ENCODE measurements at places on chromosomes 7 and 10.

GRCh38 chr10:84254552-84255478, 10.0 kb downstream of the RGR start:
- no peak for DNase-seq

- no peak for DNase-seq
These were observed 87.1 kb downstream of the HIBADH start for GRCh38 chr7:27575613-27576012.

DNA sequence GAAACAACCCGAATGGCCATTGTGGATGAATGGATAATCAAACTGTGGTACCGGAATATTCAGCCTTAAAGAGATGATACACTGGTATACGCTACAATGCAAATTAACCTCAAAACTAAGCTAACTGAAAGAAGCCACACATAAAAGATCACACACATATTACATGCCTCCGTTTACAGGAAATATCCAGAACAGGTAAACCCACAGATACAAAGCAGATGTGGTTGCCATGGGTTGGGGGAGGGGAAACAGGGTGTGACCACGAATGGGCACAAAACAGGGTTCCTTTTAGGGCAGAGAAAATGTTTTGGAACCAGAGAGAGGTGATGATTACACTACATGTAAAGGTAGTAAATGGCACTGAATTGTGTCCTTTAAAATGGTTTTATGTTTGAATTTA, 16.6 kb downstream of the ESYT2 start:
- no peak for DNase-seq

- no peak for DNase-seq
These were observed 48.9 kb upstream of the KDM7A start for GRCh38 chr7:140225562-140226249.

- DNase-seq: no peak
These were observed 15.8 kb downstream of the ASZ1 start for GRCh38 chr7:117411539-117411938.

DNA sequence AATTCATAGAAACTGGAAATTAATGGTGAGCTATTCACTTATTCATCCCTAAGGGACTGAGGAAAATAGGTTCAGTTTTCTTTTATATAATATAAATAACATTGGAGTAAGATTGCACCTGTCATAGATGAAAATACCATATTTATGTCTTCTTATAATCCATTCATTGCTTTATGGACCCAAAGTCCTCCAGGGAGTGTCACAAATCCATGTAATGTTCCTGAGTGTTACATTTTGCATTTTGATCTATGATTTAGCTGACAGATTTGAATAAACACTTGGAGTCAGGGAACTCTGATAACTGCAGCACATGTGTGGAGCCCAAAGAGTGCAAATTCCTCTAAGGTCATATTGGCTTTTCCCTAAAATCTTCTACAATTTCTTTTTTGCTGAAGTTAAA, 484.3 kb downstream of the MDFIC start:
- no peak for DNase-seq

DNA sequence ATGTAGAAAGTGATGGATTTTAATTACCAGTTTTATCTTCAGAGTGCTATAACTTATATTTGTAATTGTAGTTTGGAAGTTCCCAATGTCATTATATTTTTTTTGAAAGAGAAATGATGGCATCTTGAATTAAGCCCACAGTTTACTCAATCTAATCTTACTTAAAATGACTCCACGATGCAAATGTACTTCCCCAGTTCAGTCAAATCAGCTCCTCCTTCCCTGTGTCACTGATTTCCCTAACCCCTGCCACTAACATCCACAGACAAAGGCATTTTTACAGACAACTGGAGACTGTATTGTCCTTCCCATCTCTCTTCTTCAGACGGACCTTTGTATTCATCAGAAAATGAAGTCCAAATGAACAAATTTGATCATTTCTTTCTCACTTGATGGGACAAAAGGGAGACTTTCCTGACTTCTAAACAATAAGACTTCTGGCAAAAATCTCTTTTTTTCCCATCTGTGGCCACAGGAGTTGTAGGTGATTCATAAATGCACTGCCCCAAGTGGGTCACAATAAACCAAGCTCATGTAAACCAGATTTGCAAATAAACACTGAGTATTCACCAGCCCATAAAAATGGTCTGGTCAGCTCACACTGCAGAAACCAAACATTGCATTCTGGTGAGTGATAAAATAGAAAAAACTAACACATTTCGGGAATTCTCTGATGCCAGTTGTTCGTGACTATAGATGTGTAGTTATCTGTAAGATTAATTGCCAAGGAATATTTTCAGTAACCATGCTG, 162.9 kb downstream of the FANK1 start:
- no peak for DNase-seq

- no peak for DNase-seq
These were observed 339.2 kb downstream of the ZNF716 start for GRCh38 chr7:57789130-57789529.

- no peak for DNase-seq
These were observed 31.3 kb downstream of the PAX2 start for GRCh38 chr10:100776671-100777070.

DNA sequence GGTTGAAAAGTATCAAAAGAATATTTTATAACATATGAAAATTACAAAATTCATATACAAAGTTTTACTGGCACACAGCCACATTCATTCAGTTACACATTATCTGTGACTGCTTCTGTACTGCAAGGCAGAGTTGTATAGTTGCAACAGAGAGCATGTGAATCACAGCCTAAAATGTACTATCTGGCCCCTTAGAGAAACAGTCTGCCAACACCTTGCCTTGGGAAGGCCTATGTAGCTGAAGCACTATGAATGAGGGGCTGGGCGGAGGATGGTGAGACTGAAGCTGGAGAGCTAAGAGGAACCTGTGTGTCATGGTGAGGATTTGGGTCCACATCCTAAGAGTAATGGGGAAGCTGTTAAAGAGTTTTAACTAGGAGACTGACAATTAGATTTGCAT, 35.7 kb downstream of the PDZD8 start:
- DNase-seq: no peak

DNA sequence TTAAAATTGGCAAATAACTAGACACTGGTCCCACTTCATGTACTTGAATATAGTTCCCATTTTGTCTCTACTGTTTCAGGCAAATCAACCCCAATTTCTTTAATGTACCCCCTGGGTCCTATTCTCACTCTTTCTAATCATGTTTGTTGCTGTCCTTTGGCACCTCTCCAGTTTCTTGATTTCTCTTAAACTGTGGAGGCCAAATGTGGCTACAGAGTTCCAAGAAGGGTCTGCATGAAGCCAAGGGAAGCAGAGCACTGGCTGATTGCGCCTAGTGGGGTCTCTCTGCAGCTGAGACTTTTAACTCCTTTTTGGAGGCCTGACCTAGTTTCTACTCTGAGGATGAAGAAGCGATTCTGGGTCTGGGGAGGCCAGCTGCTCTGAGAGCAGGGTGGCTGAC, 6.7 kb upstream of the ADAM12 start:
- DNase-seq: no peak

- DNase-seq: no peak
These were observed 37.9 kb upstream of the AFAP1L2 start for GRCh38 chr10:114442091-114442630.

- no peak for DNase-seq
These were observed 201.6 kb upstream of the KLF6 start for GRCh38 chr10:3986493-3987142.

DNA sequence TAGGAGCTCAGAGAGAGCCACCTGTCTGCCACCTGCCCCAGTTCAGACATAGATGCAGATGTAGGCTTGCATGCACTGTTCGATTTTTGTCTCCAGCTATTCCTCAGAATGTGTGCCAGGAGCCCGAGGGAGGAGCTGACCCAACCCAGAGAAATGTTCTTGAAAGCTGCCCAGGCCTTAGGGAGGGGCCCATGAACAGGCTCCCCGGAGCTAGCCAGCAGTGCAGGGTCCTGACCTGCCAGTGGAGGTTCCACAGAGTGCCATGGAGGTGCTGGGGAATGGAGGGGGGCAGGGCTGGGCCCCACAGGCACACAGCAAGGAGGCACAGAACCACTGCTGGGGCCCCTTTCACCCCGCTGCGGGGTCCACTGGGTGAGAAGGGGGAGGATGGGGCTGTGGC, 29.6 kb upstream of the SFRP5 start:
- no peak for DNase-seq

- no peak for DNase-seq
These were observed 112.4 kb upstream of the ADO start for GRCh38 chr10:62692085-62692484.

GRCh38 chr7:90552521-90552920, 43.6 kb upstream of the CDK14 start:
- no peak for DNase-seq

GRCh38 chr7:47197486-47197885, 384.4 kb downstream of the TNS3 start:
- no peak for DNase-seq

DNA sequence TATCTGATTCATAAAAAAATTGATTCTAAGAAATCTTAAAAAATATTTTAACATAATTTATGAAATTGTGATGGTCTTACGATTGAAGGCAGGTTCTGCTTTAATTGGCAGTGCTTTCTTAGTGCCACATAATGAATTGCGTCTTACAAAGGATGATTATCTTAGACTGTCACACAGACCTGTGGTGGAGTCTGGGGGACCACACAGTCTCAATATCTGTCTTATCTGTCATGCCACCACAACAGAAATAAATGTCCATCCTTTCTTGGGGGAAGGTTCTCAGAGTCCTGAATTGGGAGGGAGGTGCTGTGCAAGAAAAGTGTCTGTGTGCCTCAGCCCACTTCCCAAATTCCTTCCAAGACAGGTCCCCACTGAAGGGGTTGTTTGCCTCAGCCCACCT, 34.0 kb downstream of the ZDHHC6 start:
- no peak for DNase-seq

DNA sequence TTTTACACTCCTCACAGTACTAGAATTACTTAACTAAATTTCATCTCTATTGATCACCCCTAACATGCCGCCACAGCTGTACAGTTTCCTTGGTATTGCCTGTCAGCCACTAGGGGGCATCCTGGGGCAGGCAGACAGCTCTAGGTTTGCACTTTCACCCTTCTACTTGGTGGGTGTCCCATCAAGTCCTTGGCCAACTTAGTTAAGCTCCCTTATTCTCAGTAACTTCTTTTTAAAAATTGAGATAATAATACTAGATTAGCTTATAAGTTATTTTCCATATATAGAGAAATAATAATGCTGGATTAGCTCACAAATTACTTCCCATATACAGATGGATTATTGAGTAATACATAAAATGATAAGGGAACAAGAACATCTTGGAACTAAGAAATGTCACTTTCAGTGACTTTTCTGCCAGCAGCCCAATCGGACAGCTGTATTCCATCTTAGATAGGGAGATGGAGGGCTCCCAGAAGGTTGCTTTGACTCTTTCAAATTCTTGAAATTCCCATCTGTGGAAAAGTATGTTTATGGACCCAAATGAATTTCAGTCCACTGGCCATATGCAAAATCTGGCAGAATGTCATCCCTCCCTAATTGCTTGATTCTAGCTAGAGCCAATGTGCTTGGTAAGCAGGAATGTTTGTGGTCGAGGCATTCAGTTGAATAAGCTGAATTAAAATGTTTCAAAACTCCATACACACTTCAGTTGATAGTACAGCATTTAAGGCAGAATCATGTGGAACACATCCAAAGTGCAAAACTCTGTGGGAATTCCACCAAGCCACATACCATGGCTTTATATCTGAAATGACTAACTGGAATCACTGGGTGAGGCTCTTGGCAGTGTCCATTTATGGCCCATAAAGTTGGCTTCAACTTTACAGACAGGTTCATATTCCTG, 309.7 kb downstream of the CSTF2T start:
- DNase-seq: no peak

DNA sequence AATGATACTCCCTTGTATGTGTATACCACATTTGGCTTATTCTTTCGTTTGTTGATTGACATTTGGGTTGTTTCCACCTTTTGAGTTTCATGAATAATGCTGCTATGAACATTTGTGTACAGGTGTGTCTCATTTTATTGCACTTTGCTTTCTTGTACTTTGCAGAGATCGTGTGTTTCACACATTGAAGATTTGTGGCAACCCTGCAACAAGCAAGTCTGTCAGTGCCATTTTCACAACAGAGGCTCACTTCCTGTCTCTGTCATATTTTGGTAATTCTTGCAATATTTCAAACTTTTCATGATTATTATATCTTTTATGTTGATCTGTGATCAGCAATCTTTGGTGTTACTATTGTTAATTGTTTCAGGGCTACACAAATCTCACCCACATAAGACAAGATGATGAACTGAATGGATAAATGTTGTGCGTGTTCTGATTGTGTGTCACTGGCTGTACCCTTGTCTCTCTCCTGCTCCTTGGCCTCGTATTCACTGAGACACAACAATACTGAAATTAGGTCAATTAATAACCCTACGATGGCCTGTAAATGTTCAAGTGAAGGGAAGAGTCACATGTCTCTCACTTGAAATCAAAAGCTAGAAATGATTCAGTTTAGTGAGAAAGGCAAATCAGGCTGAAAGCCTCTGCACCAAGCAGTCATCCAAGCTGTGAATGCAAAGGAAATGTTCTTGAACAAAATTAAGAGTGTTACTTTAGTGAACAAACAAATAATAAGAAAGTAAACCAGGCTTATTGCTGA, 133.6 kb upstream of the JCAD start:
- DNase-seq: no peak

GRCh38 chr7:20440472-20441105, 109.9 kb downstream of the ITGB8 start:
- no peak for DNase-seq

DNA sequence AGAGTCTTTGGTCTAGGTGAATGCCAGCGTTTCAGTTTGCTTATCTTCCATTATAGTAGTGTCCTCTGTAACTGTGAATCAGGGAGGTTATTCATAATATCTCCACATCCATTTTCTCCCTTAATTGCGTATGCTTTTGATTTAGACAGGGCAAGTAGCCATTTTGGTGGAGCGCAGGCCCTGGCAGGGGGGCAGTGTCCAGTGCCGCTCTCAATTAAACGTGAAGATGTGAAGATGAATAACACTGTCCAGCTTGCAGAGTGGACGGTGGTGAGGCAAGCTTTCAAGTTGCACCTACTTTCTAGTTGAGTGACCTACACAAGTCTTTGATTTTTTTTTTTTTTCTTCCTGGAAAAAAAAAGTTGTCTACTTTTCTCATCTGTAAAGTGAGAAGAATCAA, 4.5 kb downstream of the TSPAN14 start:
- no peak for DNase-seq

- no peak for DNase-seq
These were observed 9.7 kb upstream of the OIT3 start for GRCh38 chr10:72883861-72884260.

DNA sequence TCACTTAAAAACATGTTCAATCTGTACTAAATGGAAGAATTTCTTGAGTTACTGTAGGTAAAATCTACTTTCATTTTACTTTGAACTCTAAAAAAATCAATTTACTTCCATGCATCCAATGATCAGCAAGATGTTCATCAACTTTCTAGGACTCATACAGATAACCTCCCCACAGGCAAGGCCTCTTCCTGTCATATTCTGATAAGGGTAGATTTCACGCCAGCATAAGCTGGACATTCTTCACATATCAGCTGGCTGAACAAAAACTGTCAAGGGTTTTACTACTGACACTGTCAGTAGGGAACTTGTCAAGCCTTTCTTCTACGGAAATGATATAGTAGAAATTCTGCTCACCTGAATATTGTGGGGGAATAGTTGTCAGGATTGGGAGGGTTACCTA, 244.9 kb downstream of the THSD7A start:
- no peak for DNase-seq

Data from stimulated activated CD8-positive, alpha-beta memory T cell treated with anti-CD3 and anti-CD28 coated beads, Interleukin-4, amount 100 ng/mL, for 1 hour (primary cell).